GM20000 (cell line): ENCODE measurements at places on chromosomes 3 and 15.

- DNase-seq: no peak
Measured at GRCh38 chr15:27583651-27584050, 515.5 kb downstream of the OCA2 start.

DNA sequence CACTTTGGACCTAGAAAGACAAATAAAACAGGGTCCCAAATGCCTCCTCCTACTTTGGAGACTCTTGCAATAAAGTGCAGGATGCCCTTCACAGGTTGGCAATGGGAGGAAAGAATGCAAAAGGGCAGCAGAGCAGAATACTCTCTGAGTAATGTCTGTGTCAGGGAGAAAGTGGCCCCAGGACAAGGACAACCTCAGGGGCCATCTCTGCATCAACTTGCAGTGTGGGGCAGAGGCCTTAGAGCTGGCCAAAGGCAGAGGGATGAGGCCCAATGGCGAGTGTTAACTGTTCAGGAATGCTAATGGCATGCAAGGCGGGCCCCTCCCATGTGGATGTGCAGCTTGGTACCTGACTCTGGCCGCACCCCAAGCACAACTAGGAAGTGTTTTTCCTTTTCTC lies 8.4 kb downstream of the UPK1B start:
- DNase-seq: no peak

DNA sequence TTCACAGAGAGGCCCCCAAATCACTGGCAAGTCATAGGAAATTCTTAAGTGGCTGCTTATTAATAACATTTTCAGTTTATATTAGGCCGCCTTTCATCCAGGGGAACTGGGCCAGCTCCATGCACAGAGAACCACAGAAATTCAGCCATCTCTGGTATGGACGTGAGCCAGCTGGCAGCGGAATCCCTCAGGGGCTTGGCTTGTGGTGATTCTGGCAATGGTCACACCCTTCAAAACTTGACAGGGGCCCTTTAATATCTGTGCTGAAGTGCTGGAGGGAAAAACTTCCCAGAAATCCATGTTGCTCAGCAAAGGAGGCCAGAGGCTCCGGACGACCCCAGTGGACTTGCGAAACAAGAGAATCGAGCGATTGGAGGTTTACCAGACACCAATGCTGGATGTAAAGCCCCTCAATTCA lies 11.3 kb downstream of the PRICKLE2 start:
- DNase-seq: no peak

DNA sequence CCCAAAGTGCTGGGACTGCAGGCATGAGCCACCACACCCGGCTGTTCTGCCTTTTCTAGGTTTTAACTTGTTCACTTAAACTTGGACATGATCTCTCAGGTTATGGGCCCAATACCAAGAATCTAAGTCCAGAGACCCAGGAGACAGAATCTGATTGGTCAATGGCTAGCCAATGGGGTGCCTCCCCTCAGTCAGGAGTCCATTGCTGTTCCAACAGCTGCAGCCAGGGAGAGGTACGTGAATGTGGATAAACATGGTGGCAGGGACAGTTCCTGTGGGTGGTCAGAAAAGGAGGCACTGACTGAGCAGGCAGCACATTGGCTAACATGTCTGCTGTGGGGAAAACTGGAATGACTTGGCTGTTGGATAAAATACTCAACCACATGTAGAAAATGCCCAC lies 140.3 kb downstream of the RPLP1 start:
- DNase-seq: no peak

DNA sequence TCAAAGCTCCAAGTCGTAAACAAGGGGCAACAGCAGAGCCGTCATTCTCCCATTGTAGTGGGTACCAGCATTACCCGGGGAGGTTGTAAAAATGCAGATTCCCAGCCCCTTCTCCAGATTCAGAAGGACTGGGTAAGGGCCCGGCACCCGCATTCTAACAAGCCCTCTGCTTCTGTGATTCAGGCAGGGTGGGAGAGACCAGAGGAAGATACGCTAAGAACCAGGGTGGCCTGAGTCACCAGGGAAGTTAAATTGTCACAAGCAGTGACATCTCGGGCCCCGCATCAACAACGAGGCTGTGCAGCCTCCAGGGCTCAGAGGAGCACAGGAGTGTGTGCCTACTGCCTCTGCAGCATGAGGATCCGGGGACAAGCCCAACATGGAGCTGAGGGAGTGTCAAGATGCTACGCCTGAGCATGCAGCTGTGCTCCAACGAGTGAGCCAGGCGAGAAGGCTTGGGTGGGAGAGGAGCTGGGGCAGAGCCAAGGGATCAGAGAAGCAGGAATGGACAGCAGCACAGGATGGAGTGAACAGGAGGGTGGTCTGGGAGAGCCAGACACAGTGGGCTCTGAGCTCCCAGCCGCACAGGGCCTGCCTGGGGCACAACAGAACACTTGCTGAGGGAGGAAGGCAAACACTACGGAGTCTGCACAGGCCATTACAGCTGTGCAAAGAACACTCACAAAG lies 68.5 kb downstream of the CPN2 start:
- no peak for DNase-seq

DNA sequence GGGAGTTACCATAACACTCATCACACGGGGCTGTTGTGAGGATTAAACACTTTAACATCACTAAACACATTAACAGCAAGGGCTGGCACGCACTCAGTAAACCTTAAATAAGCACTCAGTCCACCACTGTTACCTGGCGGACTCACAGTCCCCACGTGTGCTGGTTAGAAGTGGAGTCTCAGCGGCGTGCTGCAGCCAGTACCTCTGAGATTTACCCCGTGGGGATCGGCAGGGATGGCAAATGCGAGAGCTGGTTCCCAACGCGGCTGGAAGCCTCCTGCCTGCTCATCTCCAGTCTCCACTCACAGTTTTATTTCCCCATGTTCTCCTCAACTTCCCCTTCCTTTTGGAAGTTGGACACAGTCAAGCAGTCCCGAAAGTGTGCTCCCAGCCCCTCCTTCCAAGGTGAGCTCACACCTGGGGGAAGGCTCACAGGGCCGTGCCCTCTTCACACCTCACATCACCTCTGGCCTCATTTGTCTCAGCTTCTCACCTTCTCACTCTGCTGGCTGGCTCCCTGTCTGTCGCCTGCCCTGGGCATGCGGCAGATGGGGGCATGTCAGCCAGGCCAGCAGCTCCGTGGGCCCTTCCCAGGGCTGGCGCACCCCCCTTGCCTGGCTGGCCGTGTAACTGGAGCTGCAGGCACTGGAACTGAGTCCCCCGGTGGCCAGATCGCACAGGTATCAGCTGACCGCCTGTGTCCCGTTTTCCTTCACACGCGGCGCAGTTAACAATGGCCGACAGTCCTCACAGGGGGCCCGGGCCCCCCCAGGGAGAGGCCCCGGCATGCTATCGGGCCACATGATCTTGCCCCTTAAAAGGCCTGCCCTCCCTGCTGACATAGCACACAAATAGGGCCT lies 87.1 kb downstream of the WNT7A start:
- no peak for DNase-seq
